Activated CD4-positive, alpha-beta T cell treated with anti-CD3 and anti-CD28 coated beads, Interleukin-2, amount 50 U/mL, for 48 hours (primary cell): ENCODE measurements at places on chromosomes 13 and 19.

- no peak for DNase-seq
Observed at GRCh38 chr13:32264407-32264806, 50.8 kb downstream of the ZAR1L start.

- no peak for DNase-seq
Observed at GRCh38 chr19:35011091-35011689, 11.1 kb downstream of the GRAMD1A start.

GRCh38 chr19:7507884-7508283, 8.0 kb upstream of the ZNF358 start:
- peak; percentile 44 for DNase-seq

DNA sequence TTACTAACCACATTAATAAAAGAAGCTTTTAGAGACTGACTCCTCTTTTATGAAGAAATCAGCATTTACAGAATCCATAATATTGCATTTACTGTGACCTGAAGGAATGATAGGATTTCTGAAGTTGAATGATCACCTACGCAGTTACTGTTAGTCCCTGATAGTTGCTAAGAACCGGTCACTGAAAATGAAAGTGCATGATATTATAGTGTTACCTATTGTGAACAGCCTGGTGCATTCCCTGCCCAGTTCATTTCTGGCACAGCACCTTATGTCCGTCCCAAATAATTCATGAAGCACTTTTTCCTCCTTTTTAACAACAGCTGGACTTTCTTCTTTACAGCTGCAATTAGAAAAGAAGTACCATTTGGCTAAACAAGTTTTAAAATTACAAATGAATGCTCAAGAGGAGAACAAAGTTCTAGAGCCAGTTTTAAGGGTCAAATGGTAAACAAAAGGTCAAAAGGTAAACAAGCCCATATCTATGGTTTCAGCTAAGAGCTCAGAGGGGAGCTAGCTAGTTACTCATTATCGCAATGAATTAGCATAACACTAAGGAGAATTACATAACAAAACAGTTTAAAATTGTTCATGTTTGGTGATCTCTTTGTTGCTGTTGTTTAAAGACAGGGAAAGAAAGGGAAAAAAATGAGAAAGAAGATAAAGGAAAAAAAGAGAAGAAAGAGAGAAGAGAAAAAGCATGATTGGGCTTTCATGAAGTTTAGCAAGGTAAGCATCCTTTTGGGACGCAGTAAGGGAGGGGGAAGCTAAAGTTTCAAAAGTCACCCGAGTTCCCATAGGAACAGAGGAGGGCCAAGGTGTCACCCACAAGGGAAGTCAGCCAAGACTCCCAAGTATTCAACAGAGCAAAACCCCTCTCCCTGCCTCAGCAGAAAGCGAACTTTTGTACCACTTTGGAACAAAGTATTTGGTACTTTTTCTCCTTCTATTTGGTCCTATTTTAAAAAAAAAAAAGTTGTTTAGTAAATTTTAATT, 50.2 kb downstream of the FLT3 start:
- DNase-seq: no peak

DNA sequence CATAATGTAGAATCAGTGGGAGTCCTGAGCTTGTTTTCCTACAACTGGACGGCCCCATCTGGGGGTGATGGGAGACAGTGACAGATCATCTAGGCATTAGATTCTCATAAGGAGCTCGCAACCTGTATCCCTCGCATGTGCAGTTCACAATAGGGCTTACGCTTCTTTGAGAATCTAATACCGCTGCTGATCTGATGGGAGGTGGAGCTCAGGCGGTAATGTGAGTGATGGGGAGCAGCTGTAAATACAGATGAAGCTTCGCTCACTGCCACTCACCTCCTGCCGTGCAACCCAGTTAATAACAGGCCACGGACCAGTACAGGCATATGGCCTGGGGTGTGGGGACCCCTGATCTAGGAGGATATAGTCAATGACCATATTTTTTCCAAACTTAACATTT, 38.8 kb downstream of the RCBTB1 start:
- DNase-seq: no peak

DNA sequence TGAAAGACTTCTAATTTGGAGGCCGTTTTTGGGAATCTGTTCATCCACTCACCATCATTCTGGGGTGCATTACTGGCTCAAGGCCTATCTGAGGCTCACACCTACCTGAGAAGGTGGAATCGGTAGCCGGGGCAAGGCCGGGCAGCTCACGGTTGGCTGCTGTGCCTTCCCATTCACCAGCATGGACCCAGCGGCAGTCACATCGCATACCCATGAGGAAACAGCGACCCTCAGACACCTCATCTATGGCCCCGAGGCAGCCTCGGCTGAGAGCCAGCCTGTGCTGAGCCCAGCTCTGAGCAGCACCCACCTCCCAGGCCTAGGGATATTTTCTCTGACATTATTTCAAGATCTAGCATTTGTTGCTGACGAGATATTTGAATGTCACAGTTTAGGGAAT, 130.5 kb downstream of the ATP11A start:
- no peak for DNase-seq

- no peak for DNase-seq
Observed at GRCh38 chr13:25657157-25657556, 285.4 kb downstream of the ATP8A2 start.

- no peak for DNase-seq
Observed at GRCh38 chr19:13951799-13952153, 533 bp upstream of the DCAF15 start.

GRCh38 chr13:46129955-46130618, 25.3 kb upstream of the CPB2 start:
- no peak for DNase-seq
